ENCODE measurements at places on chromosomes 2 and 18. TPM values are rescaled to one million over a fixed set of nuclear protein-coding genes. Genes with fewer than 3 reads are reported as not detected.

- no peak for DNase-seq
These were observed 90.7 kb downstream of the CRIM1 start for GRCh38 chr2:36446294-36446693.

- DNase-seq, result no peak
These were observed 5.3 kb downstream of the FIGN start for GRCh38 chr2:163730556-163730955.

GRCh38 chr2:157194844-157195243 is 62.7 kb upstream of the GALNT5 start:
- DNase-seq, result no peak

DNA sequence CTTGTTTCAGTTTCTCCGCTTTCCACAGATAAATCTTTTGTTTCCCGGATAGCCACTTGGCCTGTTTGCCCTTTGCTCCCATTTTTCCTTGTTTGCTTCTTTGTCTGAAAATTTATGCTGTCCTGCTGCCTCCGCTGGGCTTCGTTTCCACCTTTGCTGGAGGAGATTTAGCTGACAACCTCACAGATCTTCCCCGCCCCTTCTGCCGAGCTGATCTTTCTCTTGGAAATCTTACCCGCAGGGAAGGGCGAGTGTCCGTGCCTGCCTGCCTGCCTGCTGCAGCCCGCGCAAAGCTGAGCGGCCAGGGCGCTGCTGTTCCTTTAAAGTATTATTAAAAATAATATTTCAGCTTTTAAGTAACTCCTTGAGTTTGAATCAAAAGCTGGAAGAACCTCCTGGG is 1.4 kb upstream of the XRCC5 start:
- DNase-seq, result no peak

DNA sequence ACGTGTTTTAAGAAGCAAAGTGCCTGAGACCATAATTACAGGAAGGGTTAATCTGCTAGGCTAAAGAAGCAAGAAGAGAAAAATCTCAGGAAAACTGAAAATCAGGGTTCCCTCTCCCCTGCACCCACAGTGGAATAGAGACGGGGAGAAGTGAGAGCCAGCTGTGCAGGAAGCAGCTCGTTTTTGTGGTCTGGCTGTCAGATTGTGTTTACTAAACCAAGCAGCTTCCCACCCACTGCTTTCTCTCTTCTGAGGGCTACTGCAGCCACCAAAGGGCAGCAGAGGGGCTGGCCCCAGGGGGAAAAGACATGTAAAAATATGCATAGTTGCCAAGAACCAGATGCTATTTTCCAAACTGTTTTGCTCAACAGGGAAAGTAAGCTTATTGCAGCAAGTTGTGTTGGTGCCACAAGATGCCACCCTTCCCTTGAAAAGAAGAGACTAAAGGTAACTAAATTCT is 72.6 kb upstream of the THUMPD2 start:
- no peak for DNase-seq

DNA sequence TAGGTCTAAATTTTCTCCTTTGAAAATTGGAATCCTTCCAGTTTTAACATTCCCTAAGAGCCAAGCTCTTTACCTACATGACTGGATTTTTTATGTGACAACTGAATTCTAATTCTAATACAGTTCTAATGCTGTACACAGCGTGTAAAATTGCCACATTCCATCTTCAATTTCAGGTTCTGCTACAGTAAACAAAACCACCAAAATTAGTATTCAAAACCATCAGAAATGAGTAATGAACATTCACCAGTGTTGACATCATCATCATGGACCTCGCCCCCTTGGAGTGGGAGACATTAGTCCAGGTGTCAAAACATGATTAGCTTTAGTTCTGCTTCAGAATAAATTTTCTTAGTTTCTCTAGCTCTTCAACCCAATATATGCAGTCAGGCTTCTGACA is 133.6 kb downstream of the MBD2 start:
- DNase-seq, result no peak

GRCh38 chr18:48552130-48552529 is 13.3 kb downstream of the CTIF start:
- DNase-seq, result no peak

GRCh38 chr2:120972286-120972685 is 236.6 kb downstream of the GLI2 start:
- DNase-seq, result no peak

- no peak for DNase-seq
These were observed 572.7 kb downstream of the EPHA4 start for GRCh38 chr2:220999356-220999755.

DNA sequence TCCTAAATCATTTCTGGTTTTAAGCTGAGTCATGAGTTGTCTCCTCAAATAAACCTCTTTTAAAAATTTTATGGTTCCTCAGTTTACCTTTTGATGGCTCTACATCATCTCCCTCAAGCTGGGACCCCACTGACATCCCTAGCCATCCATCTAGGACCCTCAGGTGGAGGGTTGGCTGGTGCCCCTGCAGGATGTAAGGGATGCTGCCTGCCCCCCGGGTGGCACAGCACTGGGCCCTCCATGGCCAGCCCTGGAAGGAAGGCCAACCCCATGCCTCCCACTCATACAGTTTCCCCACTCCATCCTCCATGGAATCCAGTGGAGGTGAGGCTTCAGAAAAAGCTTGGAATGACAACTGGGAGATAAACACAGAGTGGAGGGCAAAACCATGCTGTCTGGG is 17.2 kb upstream of the GPC1 start:
- no peak for DNase-seq

GRCh38 chr2:168797286-168797655 is 5.2 kb upstream of the NOSTRIN start:
- DNase-seq, result no peak

DNA sequence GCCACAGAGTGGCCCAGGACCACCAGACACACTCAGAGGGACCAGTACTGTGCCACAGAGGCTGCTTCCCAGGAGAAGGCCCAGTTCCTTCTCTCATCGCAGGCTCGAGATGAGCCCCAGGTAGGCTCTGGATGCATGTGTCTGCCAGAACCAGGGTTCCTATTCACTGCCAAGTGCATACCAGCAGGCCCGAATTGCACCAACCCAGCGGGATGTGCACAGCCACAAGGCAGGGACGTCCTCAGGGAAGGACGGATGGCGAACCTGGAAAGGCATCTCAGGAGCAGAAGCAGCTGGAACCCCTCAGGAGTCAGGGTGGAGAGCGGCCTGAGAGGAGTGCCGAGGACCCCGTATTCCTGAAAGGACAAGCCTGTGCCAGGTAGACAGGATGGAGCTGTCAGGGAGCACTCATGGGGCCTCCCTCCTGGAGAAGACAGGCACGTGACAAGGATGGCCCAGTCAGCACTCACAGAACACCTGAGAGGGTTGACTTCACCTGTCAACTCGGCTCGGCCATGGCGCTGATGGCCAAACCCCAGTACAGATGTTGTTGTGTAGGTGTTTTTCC is 73.7 kb downstream of the PTGR3 start:
- no peak for DNase-seq

DNA sequence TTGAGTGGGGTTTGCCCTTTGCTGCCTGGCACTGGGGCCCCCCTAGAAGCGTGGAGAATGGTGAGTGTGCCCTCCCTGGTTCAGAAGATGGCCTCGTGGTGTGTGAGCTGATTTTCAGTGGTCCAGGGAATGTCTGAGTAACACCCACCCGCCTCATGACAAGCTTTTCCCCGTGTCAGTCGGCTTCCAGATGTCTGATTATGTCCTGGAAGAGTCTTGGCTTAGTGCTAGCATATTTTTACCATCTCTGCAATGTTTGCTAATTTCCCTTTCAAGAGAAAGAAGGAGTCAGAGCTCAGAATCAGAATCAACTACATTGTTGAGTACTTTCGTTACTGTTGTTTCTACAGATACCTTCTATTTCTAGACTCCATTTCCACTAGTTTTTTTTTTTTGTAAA is 214.7 kb downstream of the SEPTIN10 start:
- DNase-seq, result no peak

GRCh38 chr18:55185391-55185790 is 226.1 kb upstream of the CCDC68 start:
- DNase-seq, result no peak

DNA sequence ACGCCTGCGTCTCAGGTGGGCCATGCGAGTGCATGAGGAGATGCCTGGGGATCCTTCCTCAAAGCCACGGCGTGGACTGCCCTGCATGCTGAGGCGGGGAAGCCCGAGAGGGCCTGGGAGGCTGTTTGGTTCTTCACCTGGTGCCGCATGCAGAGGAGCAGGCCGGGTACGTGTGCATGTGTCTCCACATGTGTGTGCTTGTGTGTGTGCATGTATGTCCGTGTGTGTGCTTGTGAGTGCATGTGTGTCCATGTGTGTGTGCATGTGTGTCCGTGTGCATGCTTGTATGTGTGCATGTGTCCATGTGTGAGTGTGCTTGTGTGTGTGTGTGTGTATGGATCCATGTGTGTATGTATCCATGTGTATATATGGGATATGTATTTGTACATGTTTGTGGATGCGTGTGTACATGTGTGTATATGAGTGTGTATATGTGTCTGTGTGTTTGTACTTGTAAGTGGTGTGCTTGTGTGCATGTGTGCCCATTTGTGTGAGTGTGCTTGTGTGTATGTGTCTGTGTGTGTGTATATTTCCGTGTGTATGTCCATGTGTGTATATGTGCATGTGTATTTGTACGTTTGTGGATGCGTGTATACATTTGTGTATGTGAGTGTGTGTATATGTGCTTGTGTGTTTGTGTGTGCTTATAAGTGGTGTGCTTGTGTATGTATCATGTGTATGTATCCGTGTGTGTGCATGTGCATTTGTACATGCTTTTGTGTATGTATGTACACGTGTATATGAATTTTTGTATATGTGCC is 79.0 kb downstream of the PTGR3 start:
- DNase-seq, result no peak

DNA sequence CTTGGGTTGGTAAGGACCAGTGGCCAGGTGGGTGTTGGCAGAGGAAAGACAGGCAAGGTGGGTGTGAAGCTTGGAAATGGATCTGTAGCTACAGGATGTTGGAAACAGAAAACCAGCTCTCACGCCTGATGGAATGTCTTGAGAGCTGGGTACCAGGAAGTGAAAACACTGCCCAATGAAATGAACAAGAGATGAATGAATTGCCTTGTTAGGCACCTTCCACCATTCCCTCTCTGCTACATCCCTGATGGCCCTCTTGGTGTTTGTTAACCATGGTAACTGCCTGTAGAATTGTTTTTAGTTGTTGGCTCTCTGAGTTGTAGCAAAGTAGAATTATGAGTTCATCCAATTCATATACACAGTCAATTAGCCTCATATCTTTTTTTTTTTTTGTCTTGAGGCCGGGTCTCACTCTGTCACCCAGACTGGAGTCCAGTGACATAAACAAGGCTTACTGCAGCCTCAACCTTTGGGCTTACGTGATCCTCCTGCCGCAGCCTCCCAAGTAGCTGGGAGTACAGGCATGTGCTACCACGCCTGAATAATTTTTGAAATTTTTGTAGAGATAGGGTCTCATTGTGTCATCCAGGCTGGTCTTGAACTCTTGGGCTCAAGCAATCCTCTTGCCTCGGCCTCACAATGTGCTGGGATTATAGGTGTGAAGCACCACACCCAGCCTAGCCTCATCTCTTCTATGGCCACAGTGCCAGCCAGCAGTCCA is 9.5 kb downstream of the KCMF1 start:
- no peak for DNase-seq

DNA sequence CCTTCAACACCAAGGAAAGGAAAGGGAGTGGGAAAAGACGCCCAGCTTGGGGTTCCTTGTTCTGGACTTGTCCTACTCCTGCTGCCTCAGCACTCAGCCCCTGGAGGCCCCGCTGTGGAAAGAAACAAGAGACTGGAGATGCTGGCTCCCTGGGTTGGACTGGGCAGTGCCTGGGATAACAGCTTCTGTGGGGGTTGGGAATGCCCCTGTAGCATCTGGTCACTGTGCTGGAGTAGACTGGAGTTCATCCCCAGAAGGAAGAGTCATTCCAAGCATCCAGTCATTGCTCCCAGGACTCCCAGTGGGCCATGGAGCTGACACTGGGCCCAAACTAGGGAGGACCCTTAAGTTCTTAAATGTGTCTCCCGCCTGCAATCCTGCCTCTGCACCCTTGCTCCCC is 129.3 kb upstream of the HAAO start:
- no peak for DNase-seq

GRCh38 chr18:73990258-73990657 is 157.4 kb downstream of the FBXO15 start:
- DNase-seq, result no peak

DNA sequence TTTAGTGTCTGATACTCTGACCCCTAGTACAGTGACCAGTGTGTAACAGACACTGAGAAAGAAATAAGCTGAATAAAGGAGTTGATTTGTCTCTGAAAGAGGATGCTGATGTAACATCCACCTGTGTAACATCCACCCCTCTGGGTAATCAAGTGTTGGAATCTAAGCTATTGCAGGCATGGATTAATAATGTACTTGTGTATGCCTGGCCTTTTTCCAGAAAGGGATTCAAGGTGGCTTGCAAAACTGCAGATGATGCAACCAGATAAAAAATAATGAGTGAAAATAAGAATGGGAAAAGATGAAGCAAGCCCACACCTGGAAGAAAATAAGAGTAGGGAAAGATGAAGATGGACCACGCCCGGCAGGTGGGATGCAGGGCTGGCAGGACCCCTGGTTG is 48.2 kb upstream of the FOXI3 start:
- no peak for DNase-seq

DNA sequence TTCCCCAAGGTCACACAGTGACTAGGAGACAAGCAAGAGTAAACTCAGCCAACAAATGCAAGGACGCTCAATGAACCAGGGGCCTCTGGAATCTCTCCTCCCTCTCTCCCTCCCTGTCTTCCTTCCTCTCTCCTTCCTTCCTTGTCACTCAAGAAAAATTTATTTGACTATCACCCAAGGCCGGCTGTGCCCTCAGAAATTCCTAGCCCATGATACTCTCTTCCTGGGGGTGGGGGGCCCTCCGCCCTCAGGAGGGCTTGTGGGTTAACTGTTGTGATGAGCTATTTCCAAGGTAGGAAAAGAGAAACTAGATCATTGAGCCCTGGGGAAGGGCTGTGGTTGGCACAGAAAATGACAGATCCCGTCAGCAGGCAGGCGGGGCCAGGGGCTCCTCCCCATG is 21.7 kb downstream of the INHBB start:
- no peak for DNase-seq

GRCh38 chr2:24047703-24048033 is 477 bp upstream of the WDCP start:
- DNase-seq, result no peak

- no peak for DNase-seq
These were observed 221.6 kb downstream of the NR4A2 start for GRCh38 chr2:156110890-156111289.

GRCh38 chr2:227374158-227374557 is 4.9 kb downstream of the TM4SF20 start:
- DNase-seq, result peak; percentile 59

GRCh38 chr2:138071720-138072719 is 107.7 kb downstream of the HNMT start:
- DNase-seq, result no peak

Gene SALL3
- polyA plus RNA-seq, result not detected

Gene LYG1
- 0.29 TPM for polyA plus RNA-seq

Gene LHCGR
- not detected for polyA plus RNA-seq

Gene RNF152
- 0.22 TPM for polyA plus RNA-seq

Gene FBXO36
- 0.72 TPM for polyA plus RNA-seq

Gene POMC
- polyA plus RNA-seq, result 8.3 TPM

Gene KRTCAP3
- 2.5 TPM for polyA plus RNA-seq

Gene TTL
- polyA plus RNA-seq, result 13.9 TPM

Gene DCC
- not detected for polyA plus RNA-seq

Gene RAMP1
- polyA plus RNA-seq, result not detected

Gene SULT1C4
- polyA plus RNA-seq, result not detected

Gene TLX2
- polyA plus RNA-seq, result not detected

Gene GTF2A1L
- not detected for polyA plus RNA-seq

Gene ANO7
- not detected for polyA plus RNA-seq

Gene EN1
- polyA plus RNA-seq, result not detected

Gene GKN2
- not detected for polyA plus RNA-seq
